ENCODE measurements at places on chromosomes 6 and 20.
A peak's percentile ranks its signal among the peaks of the same experiment; 100 is the strongest.

DNA sequence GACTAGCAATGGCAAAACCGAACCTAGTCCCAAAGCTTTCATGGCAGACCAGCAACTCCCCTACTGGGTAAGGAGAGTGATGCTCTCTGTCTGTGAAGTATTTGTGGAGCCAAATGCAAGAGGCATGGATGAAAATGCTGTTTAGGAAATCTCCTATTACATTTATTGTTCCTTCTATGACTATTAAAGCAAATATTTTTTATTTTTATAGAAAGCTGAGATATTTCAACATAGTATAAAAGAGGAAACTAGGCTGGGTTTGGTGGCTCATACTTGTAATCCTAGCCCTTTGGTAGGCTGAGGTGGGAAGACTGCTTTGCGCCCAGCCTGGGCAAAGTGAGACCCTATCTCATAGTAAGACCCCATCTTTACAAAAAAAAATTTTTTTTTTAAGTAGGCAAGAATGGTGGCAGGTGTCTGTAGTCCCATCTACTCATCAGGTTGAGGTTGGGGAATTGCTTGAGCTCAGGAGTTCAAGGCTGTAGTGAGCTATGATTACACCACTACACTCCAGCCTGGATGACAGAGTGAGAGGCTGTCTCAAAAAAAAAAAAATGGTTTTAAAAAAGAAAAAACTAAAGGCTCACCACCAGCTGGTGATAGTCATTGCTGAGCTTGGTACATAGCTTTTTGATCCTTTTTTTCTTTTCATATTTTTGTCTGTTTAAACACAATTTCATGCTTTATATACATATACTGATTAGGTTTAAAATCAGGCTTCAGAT lies 11.3 kb downstream of the KDM1B start:
- no peak for DNase-seq

GRCh38 chr20:58028123-58028522 lies 200.3 kb downstream of the ANKRD60 start:
- peak; percentile 43 for DNase-seq

DNA sequence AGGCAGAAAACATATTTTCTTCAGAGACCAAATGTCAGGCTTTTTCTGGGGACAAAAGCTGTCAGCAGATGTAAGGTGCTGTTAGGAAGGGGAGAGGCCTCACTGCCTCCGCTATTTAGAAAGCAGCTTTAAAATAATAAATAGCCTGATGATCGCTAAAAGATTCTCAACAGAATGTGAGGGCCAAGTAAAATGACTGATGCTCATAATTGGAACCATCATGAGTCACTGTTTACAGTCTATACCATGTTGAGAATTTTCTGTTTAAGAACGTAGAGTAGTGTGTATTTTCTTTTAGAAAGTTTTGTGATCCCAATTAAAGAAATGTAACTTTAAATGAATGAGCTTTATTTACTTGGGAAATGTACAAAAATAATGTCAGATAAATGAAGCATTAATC lies 220.0 kb downstream of the CLIC5 start:
- no peak for DNase-seq

GRCh38 chr6:52399511-52400312 lies 20.4 kb upstream of the EFHC1 start:
- peak; percentile 64 for DNase-seq

DNA sequence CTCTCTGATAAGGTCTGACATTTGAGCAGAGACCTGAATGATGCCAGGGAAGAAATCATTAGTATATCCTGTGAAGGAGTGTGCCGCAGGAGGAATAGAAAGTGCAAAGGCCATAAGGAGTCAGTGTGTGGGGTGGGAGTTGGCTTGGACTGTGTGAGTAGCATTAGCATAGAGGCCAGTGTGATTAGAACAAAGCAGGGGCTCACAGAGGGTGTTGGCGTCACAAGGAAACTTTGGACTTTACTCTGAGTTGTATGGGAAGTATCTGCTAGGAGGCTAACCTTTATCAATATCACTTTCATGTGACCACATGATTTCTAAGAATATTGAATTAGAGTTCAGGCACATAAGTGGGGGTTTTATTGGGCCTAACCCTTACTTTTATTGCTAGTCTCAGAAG lies 12.1 kb downstream of the TMEM200A start:
- DNase-seq, result no peak

GRCh38 chr20:41395667-41396664 lies 29.3 kb upstream of the EMILIN3 start:
- DNase-seq, result no peak

- DNase-seq, result no peak
Measured at GRCh38 chr20:12171923-12172524, 254.3 kb downstream of the BTBD3 start.

GRCh38 chr6:43707269-43707668 lies 19.7 kb upstream of the MRPS18A start:
- DNase-seq, result no peak

DNA sequence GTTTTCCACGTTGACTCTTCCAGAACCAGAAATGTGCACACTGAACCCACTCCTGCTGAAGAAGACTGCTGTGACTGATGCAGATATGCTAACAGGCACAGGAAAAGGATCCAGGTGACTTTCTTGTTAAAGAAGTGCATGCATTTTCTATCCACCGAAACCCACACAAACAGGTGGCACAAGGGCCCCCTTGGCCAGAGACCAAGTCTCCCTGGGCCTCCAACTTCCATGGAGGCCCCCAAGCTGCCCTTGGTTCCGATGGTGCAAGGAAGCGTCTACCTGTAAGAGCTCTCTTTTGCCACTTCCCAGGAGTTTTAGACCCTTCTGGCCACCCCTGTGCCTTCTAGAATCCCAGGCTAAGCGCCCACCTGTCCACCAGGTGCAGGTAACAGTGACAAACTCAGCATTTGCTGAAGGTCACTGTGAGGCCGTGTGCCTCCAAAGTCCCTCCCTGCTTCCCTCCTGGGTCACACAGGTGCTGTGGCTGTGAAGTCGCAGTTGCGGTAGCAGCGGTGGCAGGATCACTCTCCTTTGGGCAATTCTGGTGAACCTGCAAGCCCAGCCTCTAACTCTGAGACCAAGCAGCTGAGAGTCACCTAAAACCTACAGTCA lies 134.8 kb downstream of the PXDC1 start:
- DNase-seq, result no peak

GRCh38 chr6:157990321-157991066 lies 8.8 kb downstream of the SYNJ2 start:
- peak; percentile 66 for DNase-seq

GRCh38 chr6:37303091-37303660 lies 45.2 kb upstream of the TMEM217 start:
- no peak for DNase-seq

DNA sequence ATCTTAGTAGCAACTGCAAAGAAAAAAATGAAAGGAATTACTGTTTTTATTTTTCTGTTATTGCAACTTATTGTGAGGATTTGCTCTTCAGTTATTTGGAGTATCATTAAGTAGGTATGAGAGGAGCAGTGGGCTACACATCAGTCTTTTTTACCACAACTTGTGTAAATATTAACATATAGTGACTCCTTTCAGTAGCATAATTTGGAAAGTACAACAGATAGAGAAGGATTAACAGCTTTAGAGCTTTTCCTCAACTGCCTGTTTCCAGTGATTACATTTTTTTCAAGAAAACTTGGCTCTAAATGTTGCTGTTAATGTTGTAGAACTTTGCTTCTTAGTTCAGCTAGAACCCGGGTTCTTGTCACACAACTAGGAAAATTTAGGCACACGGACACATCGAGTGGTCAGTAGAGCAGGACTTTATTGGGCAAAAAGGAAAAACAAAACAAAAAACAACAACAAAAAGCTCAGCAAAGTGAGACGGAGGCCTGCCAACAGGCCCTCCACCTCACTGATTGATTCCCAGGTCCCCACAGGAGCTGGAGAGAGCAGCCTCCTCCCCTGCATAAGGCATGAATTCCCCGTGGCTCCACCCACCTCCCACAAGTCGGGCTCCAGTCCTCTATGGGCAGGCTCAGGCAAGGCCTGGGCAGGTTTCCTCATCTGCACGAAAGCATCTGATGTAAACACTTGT lies 75.1 kb downstream of the ADGRG6 start:
- DNase-seq, result no peak

- peak; percentile 63 for DNase-seq
Measured at GRCh38 chr6:88870717-88871330, 92.6 kb downstream of the RNGTT start.

DNA sequence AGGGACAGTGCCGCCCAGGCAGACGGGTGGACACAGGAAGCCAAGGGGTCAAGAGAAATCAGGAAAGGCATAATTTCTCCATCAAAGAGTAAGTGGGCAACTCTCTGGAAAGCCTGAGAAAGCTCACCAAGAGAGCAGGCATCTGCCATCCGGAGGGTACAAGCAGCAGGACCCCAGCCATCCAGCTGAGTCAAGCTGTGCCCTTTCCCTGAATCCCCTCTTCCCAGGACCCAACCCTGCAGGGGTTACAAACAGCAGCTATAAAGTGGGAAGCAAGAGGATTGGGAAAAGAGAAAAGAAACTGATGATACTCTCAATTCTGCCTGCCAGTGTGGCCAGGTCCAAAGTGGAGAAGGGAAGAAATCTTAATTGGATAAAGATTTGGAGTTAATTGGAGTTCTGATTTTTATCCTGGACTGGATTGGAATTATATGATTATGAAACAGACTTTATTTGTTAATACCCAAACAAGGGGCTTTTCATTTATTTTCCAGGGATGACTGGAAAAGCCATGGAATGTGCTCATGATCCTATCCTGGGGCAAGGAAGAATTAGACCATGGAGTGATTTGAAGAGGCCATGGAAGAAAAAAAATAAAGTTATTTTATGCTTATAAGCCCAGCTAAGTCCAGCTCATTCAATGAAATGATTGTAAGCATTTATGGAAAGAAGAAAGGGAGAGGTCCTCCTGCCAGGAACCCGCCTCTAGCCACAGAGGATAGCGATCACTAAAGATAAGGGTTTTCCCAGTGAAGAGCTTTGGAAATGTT lies 34.9 kb downstream of the NHLRC1 start:
- no peak for DNase-seq

GRCh38 chr6:126268092-126268491 lies 71.8 kb upstream of the CENPW start:
- DNase-seq, result no peak

- no peak for DNase-seq
Measured at GRCh38 chr6:143598466-143599080, 79.2 kb upstream of the PHACTR2 start.

GRCh38 chr20:3980260-3981131 lies 34.9 kb downstream of the RNF24 start:
- DNase-seq, result peak; percentile 59

DNA sequence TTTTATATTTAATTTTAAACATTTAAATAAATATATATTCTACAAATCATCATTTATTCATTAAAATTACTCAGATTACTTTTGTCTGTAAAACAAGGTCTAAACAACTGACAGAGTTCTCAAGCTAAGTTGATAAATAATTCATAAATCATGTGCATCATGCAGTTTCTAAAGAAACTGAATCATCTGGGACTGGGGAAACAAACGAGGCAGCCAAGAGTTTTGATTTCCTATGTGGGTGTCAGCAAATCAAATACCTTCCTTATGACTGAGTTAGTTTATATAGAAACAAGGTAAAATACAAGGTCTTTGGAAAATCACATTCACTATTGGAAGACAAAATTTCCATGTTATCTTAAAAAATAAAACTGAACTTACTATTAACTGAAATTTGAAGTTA lies 149.9 kb upstream of the BEND6 start:
- DNase-seq, result no peak

DNA sequence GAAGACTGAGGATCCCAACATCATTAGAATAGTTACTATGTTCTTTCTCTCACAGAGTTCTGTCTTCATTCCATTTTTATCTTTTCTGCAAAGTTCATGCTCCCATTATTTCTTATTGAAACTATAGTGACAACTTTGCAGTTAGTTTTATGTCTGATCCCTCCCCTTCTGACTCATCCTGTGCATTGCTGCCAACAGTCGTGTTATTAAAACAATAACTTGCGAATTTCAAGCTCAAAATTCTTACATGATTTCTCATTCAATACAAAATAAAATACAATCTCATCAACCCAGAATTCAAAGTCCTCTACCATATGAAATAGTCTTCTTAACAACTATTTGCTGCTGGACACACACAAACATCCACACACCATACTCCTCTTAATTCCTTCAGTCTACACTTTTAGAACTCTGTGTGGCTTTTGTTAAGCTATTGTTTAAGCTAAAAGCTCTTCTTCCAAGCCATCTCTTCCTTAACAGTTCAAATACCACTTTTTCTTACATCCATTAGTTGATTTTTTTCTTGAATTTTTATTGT lies 261.4 kb upstream of the IRAK1BP1 start:
- DNase-seq, result no peak

DNA sequence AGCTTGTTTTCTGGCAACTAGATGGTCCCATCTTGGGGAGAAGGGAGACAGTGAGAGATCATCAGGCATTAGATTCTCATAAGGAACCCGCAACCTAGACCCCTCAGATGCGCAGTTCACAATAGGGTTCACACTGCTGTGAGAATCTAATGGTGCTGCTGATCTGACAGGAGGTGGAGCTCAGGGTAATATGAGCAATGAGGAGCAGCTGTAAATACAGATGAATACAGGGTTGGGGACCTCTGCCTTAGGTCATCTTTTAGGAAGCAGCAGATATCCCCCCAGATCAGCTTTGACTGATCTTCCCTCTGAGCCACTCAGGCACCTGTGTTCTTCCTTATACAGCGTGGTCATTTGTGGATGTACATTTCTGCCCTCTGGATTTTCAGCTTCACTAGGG lies 63.4 kb downstream of the SMOC2 start:
- no peak for DNase-seq

DNA sequence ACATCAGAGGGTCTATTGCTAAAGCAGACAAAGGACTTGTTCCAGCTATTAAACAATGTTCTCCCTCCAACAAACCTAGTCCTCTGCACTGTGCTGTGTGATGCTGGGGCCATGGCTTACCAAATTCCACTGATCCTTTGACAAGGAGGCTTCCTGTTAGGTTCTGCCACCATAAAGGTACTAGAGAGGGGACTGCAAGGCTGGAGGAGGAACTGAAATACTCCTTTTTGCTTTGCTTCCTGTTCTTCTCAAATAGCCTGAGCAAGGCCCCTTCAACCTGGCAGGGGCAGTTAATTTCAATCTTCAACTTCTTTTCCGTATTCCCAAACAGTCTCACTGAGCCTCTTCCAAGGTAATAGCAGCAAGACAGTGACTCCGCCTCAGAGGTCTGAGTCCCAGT lies 286.4 kb upstream of the IRAK1BP1 start:
- no peak for DNase-seq

DNA sequence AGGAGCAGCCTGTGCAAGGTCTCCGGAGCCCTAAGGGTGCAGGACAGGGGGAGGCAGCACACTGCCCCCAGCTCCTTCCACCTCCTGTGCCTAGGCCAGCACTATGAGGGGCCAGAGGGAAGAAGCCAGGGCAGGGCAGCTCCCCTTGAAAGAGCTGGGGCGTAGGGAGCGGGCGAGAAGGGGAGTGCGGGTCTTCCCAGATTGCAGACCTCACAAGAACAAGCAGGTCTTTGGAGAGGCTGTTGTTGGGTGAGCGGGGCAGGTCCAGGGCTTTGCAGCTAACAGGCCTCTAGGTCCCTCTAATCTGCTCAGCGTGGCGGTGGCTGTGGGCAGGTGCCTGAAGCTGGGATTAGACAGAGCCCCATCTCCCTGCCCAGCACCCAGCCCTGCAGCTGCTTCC lies 22.4 kb upstream of the CST1 start:
- DNase-seq, result no peak

Data from activated naive CD4-positive, alpha-beta T cell treated with anti-CD3 and anti-CD28 coated beads for 36 hours (primary cell).